ENCODE measurements at places on chromosomes 7 and 10.

GRCh38 chr10:60517805-60518204 lies 128.1 kb upstream of the ANK3 start:
- DNase-seq, result no peak

DNA sequence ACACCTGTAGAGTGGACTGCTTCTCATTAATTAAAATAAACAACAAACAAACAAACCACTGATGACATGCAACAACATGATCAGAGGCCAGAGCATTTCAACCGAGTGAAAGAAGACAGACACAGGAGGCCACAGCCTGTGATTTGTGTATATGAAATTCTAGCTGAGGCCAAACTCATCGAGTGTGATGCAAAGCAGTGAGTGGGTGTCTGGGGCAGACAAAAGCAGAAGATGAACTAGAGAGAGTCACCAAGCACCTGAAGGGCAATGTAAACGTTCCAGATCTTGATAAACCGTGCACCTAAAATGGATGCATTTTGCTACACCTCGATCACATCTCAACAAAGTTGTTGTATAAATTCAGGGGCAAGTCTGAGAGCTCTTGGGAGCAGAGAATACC lies 108.4 kb downstream of the KLF6 start:
- no peak for DNase-seq

DNA sequence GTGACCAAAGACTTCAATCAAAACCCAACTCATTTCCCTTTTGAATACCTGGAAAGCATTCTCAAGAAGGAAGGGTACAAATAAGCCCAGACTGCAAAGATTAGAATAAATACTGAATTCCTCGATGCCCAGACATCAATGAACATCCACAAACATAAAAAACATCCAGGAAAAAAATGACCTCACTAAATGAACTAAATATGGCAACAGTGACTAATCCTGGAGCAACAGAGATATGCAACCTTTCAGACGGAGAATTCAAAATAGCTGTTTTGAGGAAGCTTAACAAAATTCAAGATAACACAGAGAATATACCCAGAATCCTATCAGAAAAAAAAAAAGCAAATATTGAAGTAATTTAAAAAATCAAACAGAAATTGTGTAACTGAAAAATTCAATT lies 43.2 kb downstream of the PCLO start:
- DNase-seq, result no peak

DNA sequence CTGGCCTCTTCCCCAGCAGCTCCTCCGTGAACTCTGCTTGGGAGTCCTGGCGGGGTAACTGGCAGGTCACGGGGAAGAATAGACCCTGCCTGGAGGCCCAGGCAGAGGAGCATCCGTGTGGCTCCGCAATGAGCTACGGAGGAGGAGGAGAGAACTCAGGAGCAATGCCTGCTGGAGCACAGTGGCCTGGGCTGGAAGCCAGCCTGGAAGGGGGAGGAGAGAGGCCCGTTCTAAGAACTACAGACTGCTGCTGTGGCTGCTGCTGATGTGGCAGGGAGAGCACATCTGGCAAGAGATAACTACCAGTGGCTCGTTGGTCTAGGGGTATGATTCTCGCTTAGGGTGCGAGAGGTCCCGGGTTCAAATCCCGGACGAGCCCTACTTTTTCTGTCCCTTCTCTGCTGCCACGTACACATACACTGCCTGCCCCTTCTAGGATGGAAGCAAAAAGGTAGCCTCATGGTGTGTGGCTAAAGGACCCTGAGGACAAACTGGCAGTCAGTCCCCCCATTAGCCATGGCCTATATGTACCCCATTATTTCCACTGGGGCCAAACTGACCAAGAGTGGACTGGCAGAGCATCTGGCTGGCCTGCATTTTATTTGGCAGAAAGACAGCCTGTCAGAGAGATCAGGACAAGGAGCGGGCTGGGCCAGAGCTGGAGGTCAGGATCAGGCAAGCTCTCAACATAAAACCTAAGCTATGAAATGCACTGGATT lies 7.7 kb upstream of the OPN1SW start:
- no peak for DNase-seq

DNA sequence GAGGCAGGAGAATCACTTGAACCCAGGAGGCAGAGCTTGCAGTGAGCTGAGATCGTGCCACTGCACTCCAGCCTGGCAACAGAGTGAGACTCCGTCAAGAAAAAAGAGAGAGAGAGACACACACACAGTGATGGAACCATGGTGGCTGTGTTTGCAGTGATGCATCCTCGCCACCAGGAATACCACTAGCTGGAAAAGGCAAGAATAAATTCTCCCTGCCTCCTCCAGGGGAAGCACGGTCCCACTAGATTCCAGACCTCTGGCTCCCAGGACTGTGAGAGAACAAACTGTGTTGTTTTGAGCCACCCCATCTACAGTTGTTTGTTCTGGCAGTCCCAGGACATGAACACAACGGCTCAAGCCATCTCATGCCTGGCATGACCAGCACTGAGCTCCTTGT lies 320.3 kb upstream of the FOXK1 start:
- DNase-seq, result no peak

DNA sequence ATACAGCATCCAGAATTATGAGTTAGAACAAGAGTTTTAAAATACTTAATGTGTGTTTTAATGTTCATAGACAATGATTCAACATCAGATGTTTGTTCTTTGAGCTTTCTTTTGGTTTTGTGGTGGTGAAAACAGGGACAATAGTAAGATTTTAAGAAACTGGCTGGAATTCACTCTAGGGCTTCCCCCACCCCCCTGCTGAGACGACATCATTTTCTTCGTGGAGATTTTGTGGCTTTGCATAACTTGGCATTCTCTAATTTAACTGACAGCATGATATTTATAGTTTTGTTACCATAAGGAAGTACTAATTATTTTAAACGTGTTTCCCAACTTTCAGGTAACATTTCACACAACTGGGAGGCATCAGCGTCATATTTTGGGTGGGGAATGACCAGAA lies 184.1 kb downstream of the BICC1 start:
- no peak for DNase-seq

GRCh38 chr10:33336582-33337325 lies 2.3 kb upstream of the NRP1 start:
- DNase-seq, result no peak

DNA sequence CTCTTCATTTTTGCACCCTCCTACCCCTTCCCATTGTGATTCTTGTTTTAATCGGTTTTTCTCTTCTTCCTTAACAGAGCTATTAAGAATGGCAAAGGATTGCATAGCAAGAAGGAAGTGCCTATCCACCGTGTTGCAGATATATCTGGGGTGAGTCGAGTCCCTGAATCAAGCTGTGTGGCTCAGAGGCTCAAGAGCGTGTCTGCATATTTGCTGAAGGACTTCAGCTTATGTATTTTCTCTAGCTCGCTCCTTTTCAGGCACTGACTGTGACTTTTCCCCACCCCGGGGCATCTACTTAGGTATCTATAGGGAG lies 126.6 kb downstream of the LRRC4 start:
- DNase-seq, result no peak

GRCh38 chr7:152663148-152663740 lies 12.7 kb downstream of the XRCC2 start:
- DNase-seq, result no peak

DNA sequence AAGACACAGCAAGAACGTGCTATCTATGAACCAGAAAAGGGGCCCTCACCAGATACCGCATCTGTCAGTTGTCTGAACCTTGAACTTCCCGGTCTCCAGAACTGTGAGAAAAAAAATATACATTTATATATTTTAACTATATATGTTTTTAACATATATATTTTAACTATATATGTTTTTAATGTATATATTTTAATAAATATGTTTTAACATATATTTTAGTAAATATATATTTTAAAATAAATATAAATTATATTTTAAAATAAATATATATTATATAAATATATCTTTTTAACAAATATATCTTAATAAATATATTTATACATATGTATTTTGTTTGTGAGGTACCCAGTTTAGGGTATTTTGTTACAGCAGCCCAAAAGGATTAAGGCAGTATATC lies 958.2 kb upstream of the AUTS2 start:
- DNase-seq, result no peak

DNA sequence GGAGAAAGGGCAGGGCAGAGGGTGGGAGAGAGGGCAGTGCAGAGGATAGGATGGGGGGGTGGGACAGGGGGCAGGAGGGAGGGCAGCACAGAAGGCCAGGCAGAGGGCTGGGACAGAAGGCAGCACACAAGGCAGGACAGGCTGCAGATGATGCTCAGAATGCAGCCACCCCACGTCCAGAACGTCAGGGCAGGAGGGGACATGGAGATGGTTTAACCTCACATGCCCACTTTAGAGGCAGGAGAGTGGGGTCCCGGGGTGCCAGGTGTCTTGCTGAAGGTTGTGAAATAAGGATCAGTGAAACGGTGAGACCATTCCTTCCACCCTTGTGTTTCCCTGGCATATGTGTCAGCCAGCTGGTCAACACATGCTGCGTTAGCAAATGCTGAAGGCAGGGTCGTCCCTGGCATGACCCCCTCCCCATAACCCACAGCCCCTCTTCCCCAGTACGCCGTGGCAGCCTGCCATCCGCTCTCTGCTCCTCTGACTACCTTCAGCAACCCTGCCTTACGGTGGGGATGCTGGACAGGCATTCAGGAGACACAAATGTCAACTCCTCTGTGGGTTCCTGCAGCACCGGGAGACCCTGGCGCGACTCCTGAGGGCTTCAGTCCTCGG lies 592.1 kb downstream of the DNAJB6 start:
- no peak for DNase-seq

DNA sequence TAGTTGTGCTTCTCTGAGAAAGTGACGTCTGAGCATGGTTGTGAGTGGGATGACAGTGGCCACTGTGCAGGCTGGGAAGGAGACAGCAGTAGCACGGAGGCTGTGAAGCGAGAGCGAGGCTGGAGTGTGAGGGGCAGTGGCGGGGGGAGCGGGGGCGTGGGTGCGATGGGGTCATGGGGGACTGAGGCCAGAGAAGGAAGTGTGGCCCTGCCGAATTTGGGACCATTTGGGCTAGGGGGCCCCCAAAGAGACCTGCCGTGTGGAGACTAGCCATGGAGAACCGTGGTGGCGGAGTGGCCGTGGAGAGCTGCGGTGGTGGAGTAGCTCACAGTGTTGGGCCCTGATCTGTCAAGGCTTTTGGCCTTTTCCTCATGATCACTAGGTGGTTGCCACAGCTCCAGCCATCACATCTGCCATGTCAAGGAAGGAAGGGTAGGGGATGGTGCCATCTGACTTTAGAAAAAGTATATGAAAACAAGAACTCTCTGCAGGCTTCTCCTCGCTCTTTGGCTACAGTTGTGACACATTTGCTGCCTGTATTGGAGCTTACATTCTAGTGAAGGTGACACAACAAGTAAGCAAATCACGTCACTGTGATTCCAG lies 61.4 kb downstream of the MGMT start:
- DNase-seq, result no peak
